T follicular helper cell (primary cell): ENCODE measurements at places on chromosomes 2 and 18.

- no peak for DNase-seq
Observed at GRCh38 chr2:239269173-239269885, 131.5 kb downstream of the HDAC4 start.

- DNase-seq, result no peak
Observed at GRCh38 chr2:149661844-149662243, 74.3 kb upstream of the MMADHC start.

DNA sequence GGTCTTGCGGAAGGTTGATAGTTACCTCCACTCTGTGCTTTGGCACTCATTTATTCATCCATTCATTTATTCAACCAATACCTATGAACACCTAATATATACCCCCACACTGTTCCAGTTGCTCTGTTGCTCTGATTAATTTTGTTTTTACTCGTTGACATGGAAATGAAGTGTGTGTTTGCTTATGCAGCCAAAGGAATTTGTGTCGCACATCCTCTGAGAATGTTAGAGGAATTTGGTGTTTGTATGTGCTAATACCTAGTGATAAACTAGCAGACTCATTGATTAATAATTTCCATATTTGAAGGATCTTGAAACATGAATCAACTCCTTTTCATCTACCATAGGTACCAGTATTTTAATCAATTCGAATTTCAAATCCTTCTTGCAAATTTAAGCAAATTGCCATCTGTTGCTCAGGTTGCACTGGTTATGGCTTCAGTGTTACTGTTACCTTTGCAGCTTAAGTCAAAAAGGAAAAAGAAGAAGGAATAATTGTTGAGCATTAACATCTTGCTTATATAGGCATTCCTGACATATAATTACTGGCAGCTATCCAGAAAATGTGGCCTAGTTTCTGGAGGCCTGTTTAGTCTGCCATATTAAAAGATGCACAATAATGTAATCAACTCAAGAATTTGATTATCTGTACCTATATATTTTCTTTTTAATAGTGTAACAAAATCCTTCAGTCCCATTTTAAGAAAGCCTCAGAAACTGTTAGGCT lies 25.7 kb upstream of the CRIM1 start:
- DNase-seq, result no peak

- no peak for DNase-seq
Observed at GRCh38 chr2:216453955-216454614, 41.8 kb downstream of the SMARCAL1 start.

- no peak for DNase-seq
Observed at GRCh38 chr2:1716441-1716840, 27.9 kb downstream of the PXDN start.

DNA sequence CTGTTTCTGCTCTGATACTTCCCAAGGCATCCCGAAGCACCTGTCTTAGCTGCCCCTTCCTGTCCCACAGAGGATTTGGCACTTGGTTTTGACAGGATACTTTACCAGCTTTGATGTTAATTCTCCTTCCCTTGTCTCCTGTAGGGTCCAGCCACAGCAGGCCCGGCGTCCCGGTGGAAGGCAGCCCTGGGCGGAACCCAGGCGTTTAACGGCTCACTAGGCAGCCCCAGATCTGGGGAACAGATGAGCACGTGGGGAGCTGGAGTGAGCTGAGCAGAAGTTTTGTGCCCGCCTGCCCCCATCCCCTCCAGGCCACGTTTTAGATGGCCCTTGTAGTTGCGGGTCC lies 11.4 kb downstream of the ANKRD23 start:
- no peak for DNase-seq

DNA sequence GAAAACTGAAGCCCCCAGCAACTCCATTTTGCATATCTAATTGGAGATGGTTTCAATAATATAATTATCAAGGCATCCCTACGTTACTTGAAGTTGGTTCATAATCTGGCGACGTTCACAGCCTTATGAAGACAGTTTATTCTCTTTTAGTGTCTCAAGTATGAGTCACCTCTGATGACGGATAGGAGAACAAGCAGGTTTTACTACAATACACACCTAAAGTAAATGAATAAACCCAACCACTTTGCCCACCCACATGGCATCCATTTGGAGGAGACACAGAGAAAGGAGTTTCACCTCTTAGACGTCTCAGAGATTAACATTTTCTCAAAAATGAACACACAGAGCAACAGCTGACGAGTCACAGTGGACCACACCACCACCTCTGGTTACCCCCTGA lies 40.8 kb downstream of the BCL11A start:
- DNase-seq, result no peak

DNA sequence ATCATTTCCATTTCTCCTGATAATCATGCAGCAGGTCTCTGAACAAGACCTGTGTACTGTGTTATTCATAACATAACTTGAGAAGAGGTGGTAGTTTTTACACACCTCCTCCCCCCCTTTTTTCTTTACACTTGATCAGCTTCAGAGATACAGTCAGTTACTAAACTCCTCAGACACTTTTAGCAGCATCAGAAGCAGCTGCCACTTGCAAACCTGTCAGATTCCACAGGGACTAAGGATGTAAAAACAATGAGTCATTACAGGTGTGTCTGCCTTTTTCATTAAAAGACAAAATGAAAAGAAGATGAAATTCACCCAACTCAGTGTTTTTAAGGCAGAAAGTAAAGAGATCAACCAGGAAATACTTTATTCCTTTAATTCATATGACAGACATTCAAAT lies 254.0 kb downstream of the NRXN1 start:
- DNase-seq, result no peak

DNA sequence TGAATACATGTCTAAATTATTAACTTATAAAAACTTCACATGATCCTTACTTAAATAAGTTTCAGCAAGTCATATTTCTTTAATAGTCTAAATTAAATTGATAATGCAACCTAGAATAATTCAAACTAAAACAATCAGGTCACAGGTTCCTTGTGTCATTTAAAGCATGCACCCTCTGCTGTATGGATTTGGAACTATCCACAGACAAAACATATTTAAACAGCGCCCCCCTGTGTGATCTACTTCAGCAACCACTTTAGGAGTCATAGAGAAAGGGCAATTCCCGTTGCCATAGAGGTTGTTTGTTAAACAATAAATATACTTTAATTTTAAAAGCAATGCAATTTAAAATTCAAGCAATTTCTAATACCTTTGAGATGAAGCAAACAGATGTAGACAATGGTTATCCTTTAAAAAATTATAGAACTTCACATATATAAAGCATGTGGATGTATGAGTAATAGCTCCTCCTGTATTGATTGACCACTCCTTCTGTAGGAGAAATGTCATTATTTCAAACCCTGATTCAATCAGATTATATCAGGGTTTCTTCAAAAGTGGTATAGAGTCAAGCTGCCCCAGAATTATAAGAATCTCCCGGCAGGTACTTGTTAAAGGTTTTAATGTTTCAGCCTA lies 21.2 kb downstream of the GRB14 start:
- DNase-seq, result no peak

GRCh38 chr2:240441326-240441992 lies 6.0 kb downstream of the GPC1 start:
- no peak for DNase-seq

GRCh38 chr2:223890721-223891120 lies 53.3 kb upstream of the AP1S3 start:
- no peak for DNase-seq

- DNase-seq, result no peak
Observed at GRCh38 chr2:230885463-230886130, 20.9 kb downstream of the ITM2C start.

- no peak for DNase-seq
Observed at GRCh38 chr2:194896871-194897270, 760.2 kb upstream of the SLC39A10 start.

DNA sequence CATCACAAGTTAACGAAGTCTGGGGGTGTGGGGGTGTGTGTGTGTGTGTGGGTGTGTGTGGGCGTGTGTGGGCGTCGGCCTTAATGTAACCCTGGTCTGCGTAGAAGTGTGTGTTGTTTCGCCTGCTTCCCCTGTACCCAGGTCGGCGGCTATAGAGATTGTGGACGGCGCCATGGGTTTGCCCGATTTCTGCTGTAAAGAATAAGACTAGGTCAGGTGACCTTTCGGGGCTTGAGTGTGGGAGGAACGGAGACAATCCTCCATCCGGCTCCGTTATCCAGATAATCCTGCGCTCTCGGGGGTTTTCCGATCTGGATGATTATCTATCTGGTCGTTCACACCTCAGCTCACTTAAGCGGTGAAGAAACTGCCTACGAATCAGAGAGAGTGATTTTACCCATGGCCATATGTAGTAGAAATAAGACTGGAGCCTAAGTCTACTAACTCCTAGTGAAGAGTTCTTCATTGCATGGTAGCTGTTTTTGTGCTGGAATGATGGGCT lies 543 bp downstream of the HADHB start:
- DNase-seq, result peak; percentile 14

DNA sequence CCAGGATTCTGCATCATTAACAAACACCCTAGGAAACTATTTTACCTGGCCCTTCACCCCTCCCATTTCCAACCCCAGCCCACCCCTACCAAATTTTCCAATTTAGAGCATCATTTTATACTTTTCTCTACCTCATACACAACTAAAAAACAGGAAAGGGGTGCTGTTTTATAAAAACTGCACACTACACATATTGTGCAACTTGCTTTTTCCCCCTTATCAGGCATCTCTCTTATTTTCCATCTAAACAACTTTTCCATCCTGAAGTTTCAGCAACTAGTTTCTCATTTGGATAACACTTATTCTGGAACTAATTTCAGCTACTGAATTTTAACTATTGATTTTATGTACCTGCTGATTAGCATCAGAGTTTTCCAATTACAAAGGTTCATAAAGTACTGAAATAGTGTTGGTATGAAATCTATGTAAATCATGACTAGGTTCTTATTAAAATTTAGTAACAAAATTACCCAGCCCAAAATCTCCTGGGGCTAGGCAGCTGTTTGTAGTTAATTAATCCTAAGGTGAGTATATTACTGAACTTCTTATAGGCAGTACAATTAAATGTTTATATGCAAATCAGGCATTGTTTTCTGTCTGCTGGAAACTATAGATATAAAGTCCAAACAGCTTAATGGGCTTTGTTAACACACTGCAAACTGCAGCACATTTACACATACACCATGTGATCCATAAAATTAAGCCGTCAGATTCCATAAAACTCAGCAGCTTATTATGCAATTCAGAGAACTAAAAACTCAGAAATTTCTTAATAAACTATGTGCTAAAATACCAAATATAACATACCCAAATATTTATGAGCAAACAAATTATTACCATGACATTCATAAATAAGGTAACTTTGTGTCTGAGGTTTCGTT lies 7.9 kb downstream of the SF3B1 start:
- no peak for DNase-seq

GRCh38 chr2:187445051-187445450 lies 3.0 kb downstream of the CALCRL start:
- no peak for DNase-seq

DNA sequence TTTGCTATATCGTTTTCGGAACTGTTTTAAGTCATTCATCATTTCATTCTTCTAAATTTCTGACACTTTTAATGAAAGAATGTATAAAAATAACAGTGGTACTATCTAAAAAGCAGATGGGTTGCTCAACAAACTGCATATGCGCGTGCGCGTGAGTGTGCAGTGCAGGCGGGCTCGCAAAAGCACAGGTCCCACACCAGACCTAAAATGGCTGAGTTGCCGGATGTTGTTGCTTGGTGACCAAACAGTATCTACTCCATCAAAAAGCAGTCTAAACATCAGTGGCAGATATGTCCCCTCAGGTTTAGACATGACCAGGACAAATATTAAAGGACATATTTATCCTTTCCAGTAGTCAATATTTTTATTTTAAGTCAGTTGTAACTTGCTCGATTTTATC lies 5.1 kb downstream of the NOL4 start:
- DNase-seq, result no peak

GRCh38 chr2:240584486-240585031 lies 2.0 kb upstream of the CAPN10 start:
- DNase-seq, result no peak
